GM23338 (cell line): ENCODE measurements at places on chromosomes 7 and 10.
A peak's percentile ranks its signal among the peaks of the same experiment; 100 is the strongest.

DNA sequence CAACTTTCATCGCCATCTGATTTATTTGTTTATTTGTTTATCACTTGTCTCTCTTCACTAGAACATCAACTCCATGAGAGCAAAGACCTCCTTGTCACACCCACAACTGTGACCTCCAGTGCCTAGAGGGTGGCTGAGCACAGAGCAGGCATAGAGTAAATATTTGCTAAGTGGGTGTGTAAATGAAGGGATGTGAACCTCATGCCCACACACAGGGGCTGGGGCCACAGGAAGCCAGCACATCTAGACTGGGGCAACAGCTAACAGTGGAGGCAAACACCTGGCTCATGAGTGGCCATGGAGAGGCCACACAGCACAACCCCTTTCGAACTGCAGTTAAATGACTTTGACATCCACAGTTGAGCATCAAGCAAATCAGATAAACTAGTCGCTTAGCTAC, 39.8 kb downstream of the AKR1B1 start:
- no peak for DNase-seq

DNA sequence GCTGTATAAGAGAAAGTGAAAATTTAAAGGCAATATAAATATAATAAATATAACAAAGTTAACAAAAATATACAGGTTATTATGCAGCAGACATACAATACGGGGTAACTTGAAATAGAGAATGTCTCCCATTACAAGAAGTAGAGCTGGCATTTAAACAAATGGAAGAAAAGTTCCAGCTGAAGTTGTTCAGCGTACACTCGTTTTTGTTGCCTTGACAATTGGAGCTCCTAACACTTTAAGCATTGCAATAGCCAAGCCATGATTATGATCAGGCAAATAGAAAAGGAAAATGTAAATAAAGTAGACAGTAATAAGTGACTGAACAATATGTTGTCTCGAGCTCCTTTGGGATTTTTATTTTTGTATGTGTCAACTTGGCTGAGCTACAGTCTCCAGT, 737.8 kb upstream of the CELF2 start:
- no peak for DNase-seq

- no peak for DNase-seq
Observed at GRCh38 chr7:73717025-73717807, 2.3 kb downstream of the STX1A start.

DNA sequence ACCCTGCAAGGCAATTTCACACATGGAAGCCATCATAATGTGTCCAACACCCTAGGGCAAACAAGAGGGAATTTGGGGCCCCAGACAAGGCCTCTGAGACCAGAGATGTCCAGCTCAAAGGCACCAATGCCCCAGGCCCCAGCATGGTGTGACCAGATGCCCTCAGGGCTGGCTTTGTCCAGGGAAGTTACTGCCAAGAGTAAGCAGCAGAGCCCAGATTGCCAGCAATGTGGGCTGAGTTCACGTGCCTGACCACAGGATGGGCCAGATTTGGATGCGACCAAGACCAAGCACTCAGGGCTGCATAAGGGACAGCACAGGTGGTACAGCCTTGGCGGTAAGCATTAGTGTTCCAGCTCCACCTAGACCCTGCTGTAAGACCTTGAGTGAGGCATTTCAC, 12.7 kb downstream of the MYOF start:
- no peak for DNase-seq

- DNase-seq, result no peak
Observed at GRCh38 chr10:104391150-104391968, 37.7 kb downstream of the CFAP58 start.

GRCh38 chr7:23062452-23062851, 43.1 kb upstream of the KLHL7 start:
- no peak for DNase-seq

DNA sequence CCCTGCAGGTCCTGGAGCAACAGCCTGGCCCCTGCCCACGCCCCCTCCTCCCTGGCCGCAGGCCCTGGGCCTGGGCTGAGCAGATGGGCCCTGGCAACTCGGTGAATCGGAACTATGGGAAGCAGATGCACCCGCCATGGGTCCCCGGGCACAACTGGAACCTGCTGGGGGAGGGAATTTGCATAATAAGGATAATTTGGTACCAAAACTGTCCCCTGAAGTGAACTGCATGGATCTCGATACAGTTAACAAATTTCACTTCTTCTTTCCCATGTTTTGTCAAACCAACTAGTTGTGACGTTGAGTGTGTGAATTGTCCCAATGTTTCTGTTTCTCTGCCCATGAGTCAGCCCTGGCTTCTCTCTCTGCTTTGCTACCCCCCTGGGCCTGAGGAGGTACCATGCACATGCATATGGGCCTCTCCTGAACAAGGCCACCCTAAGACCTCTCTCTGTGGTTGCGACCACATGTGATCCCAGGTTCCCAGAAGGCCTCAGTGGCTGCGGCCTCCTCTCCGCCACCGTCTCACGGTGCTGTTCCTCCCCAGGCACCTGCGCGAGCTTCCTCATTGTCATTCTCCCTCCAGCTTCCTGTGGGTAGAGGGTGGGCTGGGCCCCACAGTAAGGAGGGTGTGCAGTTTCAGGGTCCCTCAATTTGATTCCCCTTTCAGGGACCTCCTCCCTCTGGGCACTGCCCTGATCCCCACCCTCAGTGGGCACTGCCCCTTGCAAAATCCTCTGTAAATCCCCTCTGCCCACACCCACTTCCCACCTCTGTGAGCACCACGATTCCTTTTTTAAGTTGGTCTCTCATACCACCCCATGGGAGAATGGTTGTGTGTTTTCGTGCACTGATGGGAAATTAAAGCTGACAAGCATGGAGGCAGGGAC, 40.0 kb downstream of the FIGNL1 start:
- no peak for DNase-seq

DNA sequence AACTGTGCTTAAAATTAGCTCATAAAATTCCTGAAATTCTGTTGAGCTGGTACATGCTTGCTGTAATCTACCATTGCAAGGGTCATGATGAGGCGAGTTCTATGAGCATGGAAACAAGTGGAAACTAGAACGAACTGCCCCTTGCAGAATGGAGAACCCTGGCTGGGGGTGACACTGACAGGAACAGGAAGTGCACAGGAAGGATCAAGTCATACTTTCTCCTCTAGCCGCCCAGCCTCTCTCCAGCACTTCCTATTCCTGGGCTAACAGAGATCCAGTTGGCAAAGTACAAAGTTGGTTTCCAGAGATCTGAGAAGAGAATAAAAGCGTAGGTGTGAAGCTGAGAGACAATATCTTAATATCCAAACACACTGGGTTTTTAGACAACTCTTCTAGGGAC, 414.2 kb upstream of the PODXL start:
- no peak for DNase-seq

- no peak for DNase-seq
Observed at GRCh38 chr10:118569241-118569881, 26.1 kb downstream of the PRLHR start.

GRCh38 chr7:3349126-3349525, 48.1 kb downstream of the SDK1 start:
- no peak for DNase-seq

DNA sequence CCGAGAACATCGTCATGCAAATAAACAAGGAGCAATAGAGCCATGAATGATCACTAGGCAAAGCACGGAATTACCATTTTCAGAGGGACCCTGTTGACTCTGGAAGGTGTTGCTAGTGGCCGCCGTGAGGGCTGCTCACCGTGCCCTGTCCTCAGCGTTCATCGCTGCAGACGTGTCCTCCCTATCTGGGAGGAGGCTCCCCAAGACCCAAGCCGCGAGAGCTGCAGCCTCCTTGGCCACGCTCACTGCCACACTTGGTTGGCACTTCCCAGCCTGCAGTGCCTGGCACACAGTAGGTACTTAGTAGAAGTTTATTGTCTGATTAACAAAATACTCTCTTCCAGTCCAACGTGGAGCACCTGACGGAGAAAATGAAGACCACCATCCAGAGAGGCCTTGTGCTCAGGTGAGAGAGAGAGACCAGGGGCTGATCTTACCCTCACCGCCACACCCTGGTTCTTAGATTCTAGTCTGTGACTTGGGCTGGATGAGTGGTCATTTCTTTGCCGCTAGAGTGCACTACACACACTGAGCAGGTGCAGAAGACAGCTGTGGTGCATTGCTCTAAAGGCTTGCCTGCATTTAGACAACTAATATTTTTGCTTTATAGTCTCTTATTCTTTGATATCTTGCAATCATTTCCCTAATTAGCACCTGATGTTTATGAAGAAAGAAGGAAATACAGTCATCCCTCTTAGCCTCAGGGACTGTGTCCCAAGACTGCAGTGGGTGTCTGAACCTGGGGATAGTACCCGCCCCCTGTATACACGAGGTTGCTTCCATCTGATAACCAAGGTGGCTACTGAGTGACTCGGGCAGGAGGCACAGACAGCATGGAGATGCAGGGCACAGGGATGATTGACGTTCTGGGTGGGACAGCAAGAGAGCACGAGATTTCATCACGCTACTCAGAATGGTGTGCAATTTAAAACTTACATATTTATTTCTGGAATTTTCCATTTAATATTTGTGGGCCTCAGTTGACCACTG, 40.3 kb downstream of the PITRM1 start:
- DNase-seq, result no peak

DNA sequence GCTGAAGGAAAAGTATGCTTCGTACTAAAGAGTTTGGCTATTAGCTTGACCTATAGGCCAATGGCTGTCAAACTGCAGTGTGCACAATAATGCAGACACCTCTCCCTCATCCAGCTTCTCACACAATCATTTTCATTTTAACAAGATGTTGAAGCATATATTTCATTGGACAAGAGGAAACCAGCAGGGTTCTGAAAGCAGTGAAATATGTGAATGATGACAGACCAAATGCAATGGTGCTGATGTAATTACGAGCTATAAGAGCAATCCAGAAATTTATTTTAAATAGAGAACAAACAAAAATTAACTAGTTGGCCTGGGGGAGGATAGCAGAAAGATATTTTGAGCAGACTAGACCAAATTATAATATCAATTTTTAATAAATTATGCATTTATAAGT, 331.5 kb upstream of the AKR1E2 start:
- no peak for DNase-seq

DNA sequence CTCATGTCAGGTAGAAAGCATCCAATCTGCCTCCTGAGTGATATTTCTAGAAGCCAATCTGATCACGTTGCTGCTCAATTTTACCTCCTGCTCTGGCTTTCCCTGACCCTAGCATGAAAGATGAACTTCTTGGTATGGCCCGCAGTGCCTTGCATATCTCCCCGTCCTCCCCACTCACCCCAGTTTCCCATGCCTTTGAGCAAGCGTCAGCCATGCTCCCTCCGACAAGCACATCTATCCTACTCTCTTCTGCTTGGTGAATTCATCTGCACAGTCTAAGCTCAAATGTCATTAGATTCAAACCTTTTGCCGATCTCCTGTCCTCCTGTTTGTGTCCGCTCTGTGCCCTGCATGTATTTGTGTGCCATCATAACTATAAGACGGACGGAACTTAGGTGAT, 6.2 kb upstream of the TBXAS1 start:
- no peak for DNase-seq

GRCh38 chr10:72072046-72072445, 16.3 kb downstream of the SPOCK2 start:
- DNase-seq, result no peak

- DNase-seq, result no peak
Observed at GRCh38 chr7:117777335-117778142, 95.7 kb downstream of the CTTNBP2 start.

DNA sequence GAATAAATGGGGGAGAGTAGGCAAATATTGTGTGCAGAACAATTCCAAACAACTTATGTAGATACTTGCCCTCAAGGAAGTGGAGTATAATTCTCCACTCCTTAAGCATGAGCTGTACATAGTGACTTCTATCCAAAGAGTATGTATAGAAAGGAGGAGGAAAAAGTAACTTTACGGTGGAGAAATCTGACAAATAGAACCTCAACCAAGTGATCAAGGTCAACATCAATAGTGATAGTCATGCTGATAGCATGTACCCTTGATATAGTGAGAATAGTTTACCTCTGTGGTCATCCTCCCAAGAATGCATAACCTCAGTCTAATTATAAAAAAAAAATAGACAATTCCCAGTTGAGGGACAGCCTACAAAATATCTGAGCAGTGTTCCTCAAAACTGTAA, 89.1 kb upstream of the NANOS1 start:
- DNase-seq, result no peak

- DNase-seq, result no peak
Observed at GRCh38 chr10:33102071-33102470, 144.0 kb upstream of the ITGB1 start.

GRCh38 chr10:71408436-71409225, 11.9 kb downstream of the CDH23 start:
- no peak for DNase-seq

DNA sequence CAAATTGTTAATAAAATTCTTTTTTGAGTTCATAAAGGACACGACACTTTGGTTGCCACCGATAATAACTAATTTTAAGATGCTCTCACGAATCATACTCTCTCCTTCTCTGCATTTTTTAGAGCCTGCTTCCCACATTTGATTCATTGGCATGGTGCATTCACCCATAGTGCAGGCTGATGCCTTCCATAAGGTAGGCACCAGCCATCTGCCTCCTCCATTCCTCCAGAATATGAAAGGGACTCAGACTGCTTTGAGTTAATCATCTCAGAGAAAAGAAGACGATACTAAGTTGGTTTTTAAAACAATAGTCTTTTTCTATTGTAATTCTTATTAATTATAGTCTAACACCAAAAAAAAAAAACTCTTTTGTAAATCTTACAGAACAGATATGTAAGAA, 33.9 kb upstream of the LRRN3 start:
- no peak for DNase-seq

DNA sequence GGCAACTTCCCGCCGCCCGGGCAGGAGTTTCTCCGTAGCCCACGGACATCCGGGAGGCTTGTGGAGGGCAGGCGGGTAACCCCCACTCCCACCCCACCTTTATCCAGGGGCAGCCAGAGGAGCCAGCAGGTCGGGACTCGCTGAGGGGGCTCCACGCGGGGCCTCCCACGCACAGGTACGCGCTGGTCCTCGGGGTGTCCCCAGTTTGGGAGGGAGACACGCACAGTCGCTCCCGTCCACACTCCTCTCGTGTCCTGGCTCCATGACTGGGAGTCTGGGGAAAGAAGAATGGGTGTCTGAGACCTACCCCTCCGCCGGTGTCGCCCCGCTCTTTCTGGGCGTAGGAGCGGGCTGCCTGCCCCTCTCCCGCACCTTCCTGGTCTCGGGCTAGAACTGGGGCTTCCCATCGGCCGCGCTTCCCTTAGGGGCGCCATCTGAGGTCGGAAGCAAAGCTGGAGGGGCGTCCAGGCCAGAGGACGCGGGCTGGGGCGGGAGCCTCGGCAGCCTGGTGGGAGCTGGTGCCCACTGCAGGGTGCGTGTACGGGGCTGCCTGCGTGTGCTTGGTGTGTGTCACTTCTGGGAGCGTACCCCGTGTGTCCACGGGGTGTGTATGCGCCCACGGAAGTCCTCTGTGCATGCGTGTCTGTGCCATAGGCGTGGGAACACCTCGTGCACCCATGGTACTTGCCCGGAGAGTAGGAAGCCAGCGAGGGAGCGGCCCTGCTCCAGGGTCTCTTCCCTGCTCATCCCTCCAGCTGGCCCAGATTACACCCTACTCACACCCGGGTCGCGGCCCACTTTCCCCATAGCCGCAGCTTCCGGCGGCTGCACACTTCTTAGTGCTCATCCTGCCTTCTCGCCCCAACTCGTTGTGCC, 73.0 kb upstream of the LEP start:
- DNase-seq, result peak; percentile 65

GRCh38 chr7:50665403-50666123, 100.4 kb upstream of the DDC start:
- DNase-seq, result no peak
